Stimulated activated CD4-positive, alpha-beta T cell treated with anti-CD3 and anti-CD28 coated beads, Interleukin-2, amount 100 ng/mL, for 24 hours (primary cell): ENCODE measurements at places on chromosomes 1 and 21.

DNA sequence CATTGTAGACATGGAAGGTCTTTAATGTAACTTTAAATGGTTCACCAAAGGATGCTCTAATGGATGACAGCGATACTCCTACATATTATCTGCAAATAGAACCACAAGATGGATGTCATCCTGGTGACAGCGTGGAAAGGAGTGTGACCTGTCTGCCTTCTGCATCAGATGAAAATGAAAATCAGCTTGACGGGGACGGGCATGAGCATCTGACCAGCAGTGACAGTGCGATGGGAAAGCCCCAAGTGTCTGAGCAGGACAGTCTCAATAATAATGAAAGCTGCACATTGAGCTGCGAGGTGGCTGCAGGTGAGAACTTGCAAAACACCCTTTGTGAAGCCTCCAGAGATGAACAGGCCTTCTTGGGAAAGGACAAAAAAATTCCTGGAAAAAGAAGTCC is 25.2 kb downstream of the CNST start:
- DNase-seq, result peak; percentile 24

- DNase-seq, result no peak
Measured at GRCh38 chr1:56531624-56532349, 47.6 kb downstream of the PLPP3 start.

GRCh38 chr1:85245891-85246290 is 13.6 kb downstream of the C1orf52 start:
- DNase-seq, result no peak

- DNase-seq, result no peak
Measured at GRCh38 chr1:219549215-219549614, 63.7 kb downstream of the ZC3H11B start.

GRCh38 chr1:110717179-110717578 is 42.4 kb upstream of the KCNA3 start:
- DNase-seq, result no peak

- DNase-seq, result no peak
Measured at GRCh38 chr1:56833088-56833487, 13.9 kb upstream of the FYB2 start.

DNA sequence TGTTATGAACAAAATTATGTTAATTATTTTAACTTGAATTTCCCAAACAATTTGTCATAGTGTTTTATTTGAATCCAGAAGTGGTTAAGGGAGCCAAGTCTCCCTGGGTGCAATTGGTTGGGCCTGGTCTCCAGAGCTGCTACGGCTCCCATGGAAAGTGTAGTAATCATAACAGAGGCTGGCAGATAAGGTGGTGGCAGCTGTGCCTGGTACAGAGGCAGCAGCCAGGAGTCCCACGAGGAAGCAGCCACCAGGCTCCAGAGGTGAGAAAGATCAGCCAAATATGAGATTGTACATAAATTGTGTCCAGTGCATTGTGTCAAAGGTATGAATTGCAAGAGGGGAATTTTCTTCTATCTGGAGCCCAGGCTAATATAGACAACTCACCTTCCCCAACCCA is 368.9 kb upstream of the PTBP2 start:
- DNase-seq, result no peak

- DNase-seq, result no peak
Measured at GRCh38 chr1:22566161-22566560, 2.9 kb downstream of the EPHA8 start.
